Fibroblast of mammary gland (primary cell): ENCODE measurements at places on chromosomes 12 and 14.

- DNase-seq = peak; percentile 17
These were observed 79.8 kb downstream of the SRRM4 start for GRCh38 chr12:119060847-119061796.

GRCh38 chr14:84806622-84807021 is 723.3 kb upstream of the FLRT2 start:
- DNase-seq = no peak

- DNase-seq = no peak
These were observed 577 bp upstream of the TPCN1 start for GRCh38 chr12:113220593-113221180.

- peak; percentile 33 for DNase-seq
These were observed 9.7 kb upstream of the MAGOHB start for GRCh38 chr12:10623131-10623530.

DNA sequence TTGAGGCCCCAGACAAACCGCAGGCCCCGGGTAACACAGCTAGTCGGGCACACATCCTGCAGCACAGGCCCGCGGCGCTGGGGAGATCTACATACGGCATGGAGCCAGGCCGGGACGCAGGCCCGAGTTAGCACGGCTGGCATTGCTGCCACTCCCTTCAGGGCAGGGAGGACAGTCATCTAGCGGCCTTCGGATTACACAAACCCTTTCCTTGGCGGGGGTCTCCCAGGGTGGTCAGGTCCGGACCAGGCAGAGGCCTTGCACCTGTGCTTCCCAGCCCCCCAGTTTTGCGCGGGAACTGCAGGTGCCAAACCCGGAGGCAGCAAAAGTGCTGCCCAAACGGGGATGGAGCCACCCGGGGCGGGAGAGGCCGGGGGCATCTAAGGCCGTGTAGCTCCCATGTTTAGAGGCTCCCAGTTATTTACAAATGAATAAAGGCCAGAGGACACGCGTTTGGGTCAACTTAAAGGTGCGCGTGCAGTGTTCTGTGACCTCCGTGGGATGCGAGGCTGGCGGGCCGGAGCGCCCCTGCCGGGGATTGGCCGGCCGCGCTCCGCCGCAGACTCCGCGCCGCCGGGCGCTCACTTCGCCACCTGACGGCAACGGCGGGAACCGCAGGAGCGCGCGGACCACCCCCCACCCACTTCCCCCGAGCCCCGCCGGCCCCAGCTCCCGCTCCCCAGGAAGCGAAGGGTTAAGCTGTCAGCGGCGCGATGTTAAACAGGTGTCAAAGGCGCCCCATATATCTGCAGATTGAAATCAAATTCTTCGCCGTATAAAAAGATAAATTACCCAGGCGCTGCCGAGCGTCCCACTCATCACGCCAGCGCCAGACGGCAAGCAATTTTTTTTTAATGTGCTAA is 18.1 kb downstream of the VSX2 start:
- peak; percentile 16 for DNase-seq

- DNase-seq = no peak
These were observed 637.0 kb upstream of the TBX3 start for GRCh38 chr12:115320967-115321366.

DNA sequence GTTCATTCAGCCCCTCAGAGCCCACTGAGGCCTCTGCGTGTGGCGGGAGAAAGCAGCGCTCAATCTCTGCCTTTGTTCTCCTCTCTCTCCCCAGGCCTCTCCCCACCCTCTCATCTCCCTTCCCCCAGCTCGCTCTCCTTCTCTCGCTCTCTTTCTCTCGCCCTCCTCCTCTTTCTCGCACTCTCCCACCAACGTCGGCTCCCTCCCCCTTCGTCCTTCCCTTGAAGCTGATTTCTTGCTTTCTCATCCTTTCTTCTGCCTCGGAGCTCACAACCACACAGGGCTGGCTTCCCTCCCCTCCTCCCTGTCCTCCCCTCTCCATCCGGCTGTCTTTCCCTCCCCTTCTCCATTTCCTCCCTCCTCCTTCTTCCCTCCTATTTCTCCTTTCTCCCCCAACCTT is 96.4 kb downstream of the LRRC74A start:
- no peak for DNase-seq

GRCh38 chr12:108305520-108305919 is 33.6 kb downstream of the CMKLR1 start:
- DNase-seq = peak; percentile 93

- no peak for DNase-seq
These were observed 22.6 kb downstream of the GPHN start for GRCh38 chr14:66530526-66530925.

GRCh38 chr12:9792185-9792900 is 31.6 kb upstream of the CD69 start:
- no peak for DNase-seq

- no peak for DNase-seq
These were observed 99.7 kb upstream of the EGLN3 start for GRCh38 chr14:34050606-34051005.

- DNase-seq = no peak
These were observed 7.3 kb upstream of the INF2 start for GRCh38 chr14:104682107-104682593.

- no peak for DNase-seq
These were observed 71.8 kb upstream of the LTA4H start for GRCh38 chr12:96107236-96107635.

DNA sequence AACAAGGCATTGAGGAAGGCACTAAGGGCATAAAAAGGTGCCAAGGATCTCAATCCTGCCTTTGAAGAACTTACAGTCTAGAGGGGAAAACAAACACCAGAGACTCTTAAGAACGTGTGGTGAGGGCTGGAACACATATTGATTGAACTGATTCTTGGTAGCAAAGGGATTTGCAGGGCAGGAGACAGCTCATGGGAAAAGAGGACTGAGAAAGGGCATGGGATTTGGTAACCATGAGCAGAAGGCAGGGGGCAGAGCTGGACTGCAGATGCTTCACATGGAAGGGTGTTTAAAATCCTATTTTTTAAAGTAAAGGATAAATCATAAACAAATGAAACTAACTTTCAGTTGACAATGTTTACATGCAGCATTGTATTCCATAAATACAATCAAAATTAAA is 203.1 kb downstream of the ITPR2 start:
- DNase-seq = peak; percentile 34

- DNase-seq = no peak
These were observed 802.7 kb downstream of the SLC16A7 start for GRCh38 chr12:60398547-60398946.

GRCh38 chr14:105471297-105471821 is 3.3 kb upstream of the CRIP2 start:
- no peak for DNase-seq

- no peak for DNase-seq
These were observed 17.3 kb upstream of the DHRS4 start for GRCh38 chr14:23936084-23936829.

DNA sequence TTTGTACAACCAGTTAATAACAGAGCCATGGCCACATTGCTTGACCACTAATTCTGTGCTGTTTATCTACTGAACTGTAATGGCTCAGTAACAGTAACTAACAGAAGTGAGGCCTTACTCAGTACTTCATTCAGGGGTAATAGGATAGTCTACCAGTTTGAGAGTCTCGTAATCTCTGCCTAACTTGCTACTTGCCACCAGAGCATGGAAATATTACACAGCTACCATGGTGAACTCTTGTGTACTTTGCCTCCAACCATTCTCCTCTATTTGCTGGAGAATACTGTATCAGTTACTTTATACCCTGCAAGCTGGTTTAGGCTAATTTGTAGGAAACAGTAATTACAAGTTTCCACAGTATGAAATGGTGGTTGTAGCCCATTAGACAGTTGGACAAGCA is 10.6 kb downstream of the SCFD1 start:
- DNase-seq = no peak

- no peak for DNase-seq
These were observed 29.2 kb downstream of the DYRK4 start for GRCh38 chr12:4591180-4591687.

DNA sequence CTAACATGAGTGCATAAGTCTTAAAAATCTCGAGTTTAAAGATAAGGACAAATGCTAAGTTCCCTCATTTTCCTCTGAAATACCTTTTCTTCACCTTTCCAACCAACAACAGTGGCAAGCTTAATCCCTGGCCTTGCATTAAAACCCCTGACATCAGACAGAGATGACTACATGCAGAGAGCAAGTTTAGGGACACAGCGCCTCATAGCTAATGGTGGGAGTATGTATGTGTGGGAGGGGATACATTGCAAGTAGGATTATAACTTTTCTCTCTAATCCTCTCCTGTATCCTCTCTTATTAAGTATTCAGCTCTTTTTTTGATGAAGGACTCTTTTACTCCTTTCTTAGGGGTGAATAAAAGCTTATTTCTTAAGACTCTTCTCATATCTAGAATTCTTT is 547.1 kb downstream of the CCER1 start:
- DNase-seq = peak; percentile 4

- DNase-seq = peak; percentile 23
These were observed 187.0 kb downstream of the SPTSSA start for GRCh38 chr14:34275078-34275477.

DNA sequence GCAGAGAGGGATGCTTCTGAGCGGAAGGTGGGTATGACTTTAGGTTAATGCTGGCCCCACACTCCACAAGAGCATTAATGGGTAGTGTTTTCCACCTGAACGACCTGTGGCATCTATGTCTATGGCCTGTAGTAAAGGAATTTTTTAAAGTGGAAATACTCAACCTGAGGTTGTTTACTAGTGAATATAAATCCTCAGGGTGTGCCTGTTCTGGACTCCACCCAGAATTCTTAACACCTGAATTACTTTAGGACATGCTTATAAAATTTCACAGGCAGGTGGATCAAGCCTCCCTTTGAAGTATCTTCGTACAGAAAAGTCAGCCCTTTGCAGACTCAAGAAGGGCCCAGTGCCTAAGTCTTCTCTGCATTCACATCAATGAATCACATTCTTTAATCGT is 196.1 kb downstream of the ESR2 start:
- no peak for DNase-seq

- no peak for DNase-seq
These were observed 827.8 kb downstream of the DIO2 start for GRCh38 chr14:79383475-79383874.

DNA sequence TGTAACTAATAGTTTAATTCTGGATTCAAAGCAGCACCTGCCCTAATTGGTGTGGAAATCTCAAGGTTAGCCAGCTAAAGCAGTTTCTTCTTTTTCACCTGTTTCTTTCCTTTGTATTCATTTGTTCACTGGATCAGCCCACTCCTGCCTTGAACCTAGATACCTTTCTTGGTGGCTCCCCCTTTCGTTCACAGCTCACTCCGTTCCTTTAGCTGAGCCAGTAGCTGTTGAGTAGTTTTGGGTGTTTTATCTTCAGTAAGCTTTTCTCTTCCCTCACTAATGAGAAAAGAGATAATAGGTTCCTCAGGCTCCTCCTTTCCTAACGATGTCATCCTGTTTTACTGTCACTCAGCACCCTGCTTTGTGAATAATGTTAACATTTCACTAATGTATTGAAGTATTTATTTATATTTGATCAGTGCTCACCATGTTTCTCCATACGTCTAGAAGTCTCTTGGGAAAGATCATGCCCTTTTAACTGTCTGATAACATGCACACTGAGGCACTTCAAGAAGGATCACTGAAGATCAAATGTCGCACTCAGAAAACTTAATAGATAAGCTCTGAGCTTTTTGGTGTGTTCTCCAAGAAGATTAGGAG is 121.1 kb downstream of the TGFB3 start:
- no peak for DNase-seq

GRCh38 chr14:94330857-94331256 is 7.7 kb upstream of the SERPINA6 start:
- DNase-seq = no peak

GRCh38 chr14:81765651-81766275 is 232.1 kb upstream of the SEL1L start:
- no peak for DNase-seq

GRCh38 chr14:77031759-77032490 is 3.4 kb upstream of the IRF2BPL start:
- DNase-seq = peak; percentile 80

DNA sequence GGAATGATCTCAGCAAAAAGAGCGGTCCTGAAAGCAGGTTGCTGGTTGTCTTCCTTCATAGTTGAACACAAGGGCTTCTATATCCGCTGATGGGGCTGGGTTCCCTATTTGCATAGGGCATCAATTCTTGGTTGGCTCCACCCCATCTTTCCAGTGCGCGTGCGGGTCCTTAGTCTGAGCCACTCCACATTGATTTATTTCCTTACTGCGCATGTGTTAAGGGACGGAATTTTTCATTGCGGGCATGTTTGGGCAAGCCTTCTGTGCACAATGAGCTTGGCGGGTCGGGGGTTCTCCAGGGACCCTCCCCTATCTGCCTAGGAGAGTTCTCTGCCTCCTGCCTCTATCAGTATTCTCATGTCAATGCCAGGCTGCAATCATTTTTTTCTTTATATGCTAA is 21.2 kb upstream of the DLGAP5 start:
- peak; percentile 4 for DNase-seq

DNA sequence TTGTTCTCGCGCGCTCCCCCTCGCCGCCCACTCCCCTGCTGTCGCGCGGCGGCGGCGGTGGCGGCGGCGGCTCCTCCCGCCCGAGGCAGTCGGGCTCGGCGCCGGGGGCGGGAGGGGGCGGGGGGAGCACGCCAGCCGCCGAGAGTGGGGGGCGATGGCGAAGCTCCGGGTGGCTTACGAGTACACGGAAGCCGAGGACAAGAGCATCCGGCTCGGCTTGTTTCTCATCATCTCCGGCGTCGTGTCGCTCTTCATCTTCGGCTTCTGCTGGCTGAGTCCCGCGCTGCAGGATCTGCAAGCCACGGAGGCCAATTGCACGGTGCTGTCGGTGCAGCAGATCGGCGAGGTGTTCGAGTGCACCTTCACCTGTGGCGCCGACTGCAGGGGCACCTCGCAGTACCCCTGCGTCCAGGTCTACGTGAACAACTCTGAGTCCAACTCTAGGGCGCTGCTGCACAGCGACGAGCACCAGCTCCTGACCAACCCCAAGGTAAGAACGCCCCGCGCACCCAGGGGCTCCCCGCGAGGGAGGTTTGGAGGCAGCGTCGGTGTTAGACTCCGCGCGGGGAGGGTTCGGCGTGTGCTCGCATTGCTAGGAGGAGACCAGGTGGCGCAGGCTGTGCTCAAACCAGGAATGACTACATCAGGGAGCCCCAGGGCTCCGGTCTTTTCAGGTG is 629 bp downstream of the KCNMB4 start:
- peak; percentile 19 for DNase-seq

- no peak for DNase-seq
These were observed 15.3 kb downstream of the SLC6A12 start for GRCh38 chr12:198705-199104.

- no peak for DNase-seq
These were observed 86.3 kb upstream of the NRXN3 start for GRCh38 chr14:78083837-78084236.

DNA sequence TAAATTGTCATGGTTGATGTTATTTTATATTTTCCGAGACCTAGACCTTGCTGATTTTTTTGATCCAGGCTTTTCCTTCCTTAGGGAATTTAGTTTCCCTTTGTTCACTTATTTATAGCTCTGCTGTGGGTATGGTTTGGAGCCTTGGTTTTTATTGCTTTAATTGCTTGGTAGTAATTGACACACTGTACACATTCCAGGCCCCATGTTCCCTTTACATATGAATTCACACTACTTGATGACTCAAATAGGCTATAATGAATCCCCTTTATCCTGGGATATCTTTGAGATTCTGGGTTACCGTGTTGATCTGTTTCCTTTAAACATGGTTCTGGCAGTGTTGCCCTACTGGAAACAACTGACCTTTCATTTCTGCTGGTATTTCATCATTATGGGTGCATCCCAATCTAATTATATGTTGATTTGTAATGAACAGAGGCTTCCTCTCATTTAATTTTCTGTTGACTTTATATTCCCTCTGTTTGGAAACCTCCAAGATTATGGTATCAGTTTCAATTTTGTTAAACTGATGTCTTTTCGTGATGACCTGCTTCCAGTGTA is 424.0 kb downstream of the RAD51B start:
- no peak for DNase-seq
